ENCODE measurements at places on chromosomes 12 and 14. TPM values are rescaled to one million over a fixed set of nuclear protein-coding genes. Genes with fewer than 3 reads are reported as not detected.

Gene SAMD15
- total RNA-seq = 1.3 TPM

Gene KRT6A
- total RNA-seq = not detected

Gene VPS37B
- 8.6 TPM for total RNA-seq

Gene TTC6
- under 0.01 TPM for total RNA-seq

DNA sequence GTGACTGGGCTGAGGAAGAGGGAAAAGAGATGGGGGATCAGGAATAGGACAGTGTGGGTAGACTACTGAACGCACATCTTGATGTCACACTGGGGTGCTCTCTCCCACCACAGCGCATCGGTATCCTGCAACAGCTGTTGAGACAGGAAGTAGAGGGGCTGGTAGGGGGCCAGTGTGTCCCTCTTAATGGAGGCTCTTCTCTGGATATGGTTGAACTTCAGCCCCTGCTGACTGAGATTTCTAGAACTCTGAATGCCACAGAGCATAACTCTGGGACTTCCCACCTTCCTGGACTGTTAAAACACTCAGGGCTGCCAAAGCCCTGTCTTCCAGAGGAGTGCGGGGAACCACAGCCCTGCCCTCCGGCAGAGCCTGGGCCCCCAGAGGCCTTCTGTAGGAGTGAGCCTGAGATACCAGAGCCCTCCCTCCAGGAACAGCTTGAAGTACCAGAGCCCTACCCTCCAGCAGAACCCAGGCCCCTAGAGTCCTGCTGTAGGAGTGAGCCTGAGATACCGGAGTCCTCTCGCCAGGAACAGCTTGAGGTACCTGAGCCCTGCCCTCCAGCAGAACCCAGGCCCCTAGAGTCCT is 6.9 kb downstream of the C1QL4 start:
- DNase-seq = no peak

DNA sequence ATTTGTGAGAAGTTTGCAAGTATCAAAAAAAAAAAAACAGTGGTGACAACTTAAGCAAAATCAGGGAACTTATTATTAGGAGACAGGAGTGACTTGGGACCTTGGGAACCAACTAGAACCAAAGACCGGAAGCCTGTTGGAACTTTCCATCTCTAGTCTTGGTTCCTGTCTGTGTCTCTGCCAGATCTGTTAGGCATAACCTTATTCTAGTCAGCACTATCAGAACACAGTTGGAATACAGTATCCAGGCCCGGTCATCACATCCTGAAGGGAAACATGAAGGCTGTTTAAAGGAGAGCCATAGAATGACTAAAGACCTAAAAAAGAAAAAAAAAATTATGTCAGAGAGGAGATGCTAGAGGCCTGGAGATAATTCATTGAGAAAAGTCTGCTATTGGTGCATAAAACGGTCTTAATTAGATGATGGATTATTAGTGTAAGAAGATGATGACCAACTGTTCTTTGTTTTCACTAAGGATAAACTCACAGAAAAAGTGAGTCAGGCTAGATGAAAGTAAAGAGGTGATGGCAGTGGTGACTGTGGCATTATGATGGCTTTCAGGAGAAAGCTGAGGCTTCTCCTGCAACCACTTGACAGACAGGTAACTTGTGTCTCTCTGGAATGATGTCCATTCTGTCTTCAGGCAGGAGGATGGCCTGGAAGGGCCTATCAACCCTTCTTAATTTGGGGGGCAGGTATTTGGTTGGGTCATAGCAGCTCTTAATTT is 28.2 kb downstream of the DACT1 start:
- DNase-seq = no peak

- peak; percentile 24 for DNase-seq
Observed at GRCh38 chr14:68680541-68681051, 112.3 kb downstream of the ZFP36L1 start.

GRCh38 chr14:90255871-90256270 is 482 bp upstream of the PSMC1 start:
- no peak for DNase-seq

DNA sequence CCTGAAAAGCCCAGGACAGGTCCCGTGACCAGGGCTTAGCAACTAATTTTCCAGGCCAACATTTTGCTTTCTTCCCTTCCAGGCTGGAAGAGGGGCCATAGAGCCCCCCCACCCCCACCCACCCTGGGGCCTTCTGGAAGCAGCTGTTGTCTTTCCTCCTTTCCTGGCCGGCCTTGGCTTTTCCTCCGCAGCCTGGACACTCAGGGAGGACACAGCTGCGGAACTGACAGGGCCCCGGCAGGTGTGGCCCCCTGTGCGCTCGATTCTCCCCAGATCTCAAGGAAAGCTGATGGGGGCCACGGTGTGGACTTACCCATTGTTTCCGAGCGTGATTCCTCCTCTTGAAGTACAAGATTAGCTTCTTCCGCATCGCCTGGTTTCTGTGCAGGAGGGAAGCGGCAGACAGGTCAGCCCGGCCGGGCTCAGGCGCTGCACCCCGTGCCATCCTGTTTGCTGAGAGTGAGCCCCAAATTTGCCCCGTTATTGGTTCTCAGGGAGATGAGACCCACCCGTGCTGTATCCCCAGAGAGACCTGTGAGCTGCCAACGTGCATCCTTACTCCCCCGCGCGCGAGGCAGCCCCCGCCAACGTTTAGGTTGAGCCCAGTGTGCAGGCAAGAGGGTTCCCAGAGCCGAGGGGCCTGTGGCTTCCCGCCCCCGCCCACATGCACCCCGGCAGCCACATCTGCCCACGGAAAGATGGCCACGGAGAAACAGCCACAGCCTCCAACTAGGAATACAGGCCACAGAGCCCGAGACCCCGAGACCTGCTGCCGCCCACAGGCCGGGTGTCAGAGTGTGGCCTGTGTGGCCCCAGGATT is 129.6 kb downstream of the NCOR2 start:
- DNase-seq = no peak

GRCh38 chr12:13242936-13243335 is 46.4 kb downstream of the EMP1 start:
- no peak for DNase-seq

GRCh38 chr14:88804477-88804876 is 11.7 kb upstream of the EML5 start:
- DNase-seq = no peak

DNA sequence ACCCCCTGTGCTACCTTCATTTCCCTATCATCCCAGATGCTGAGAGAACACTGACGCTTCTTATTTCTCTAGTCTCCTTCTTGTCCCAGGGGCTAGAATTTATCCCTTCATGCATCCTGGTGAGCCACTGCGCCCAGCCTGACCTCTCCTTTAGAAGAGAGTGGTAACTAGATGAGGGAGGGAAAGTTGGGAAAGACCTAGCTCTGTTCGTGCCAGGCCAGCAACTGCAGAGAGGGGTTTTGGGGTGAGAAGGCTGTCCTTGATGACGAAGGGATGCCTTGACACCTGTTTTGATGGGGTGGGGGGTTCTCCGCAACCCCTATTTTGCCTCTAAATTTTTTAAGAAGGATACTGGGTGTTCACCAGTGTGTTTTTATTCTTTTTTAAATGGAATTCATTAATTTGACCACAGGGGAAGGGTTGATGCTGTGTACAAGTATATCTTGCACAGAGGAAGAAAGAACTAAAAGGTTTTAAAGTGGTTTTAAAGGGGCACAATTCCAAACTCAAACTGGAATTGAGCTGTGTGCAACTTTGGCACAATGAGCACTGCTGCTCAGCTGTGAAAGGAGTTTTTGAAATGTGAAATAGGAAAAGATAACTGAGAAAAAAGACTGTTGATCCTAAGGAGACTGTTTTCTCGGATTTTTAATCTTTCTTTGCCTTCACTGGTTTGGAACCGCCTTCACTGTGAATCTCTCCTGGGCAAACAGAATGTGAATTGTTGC is 7.0 kb upstream of the MMP19 start:
- no peak for DNase-seq

DNA sequence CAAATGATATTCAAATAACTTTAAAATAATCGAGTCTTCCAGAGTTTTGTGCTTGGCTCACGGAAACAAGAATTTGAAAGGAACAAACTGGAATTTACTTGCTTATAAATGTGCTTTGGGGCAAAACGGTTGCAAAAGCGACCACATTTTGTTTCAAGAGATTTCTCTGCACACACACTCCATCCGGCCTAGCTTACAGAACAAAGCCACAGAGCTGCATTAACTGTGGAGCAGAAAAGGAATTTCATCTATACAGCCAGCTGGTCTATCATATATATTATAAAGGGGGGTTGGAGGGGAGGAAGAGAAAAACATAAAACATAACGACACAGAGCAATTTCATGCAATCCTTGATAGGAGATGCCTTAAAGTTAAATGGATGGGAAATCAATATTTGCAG is 153.0 kb downstream of the MYRFL start:
- DNase-seq = no peak

GRCh38 chr14:75306927-75307699 is 28.5 kb downstream of the FOS start:
- peak; percentile 19 for DNase-seq

- DNase-seq = no peak
Observed at GRCh38 chr14:23544511-23545447, 6.8 kb downstream of the ZFHX2 start.

GRCh38 chr12:41092115-41092514 is 96.0 kb upstream of the PDZRN4 start:
- DNase-seq = no peak

GRCh38 chr12:53466640-53467039 is 14.7 kb downstream of the PCBP2 start:
- DNase-seq = no peak

DNA sequence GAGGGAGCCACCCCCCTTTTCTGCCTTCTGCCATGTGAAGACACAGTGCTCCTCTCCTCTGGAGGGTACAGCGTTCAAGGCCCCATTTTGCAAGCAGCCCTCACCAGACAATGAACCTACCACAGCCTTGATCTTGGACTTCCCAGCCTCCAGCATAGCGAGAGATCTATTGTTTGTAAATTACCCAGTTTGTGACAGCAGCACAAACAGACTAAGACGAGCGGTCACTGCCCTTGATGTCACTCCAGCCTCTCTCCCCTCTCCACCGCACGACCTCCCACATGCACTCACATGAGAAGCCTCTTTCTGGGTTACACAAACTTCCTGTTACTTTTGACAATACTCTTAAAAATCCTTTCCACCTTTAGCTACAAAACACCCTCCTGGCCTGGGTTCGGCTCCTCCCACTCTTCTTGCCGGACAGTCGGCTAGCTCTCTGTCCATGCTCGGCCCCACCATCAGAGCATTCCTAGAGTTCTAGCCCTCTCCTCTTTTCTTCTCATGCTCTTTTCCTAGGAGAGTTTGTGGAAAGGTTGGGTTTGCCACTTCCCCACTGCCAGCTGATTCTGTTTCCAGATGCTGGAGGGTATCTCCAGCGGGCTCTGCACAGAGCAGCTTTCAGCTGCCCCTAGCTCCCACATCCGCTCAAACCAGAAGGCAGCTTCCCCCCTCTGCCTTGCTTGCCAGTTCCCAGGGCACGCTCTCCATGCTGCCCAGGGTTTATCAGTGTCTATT is 124.3 kb downstream of the FOXN3 start:
- no peak for DNase-seq

- no peak for DNase-seq
Observed at GRCh38 chr12:129520739-129521138, 383.1 kb downstream of the TMEM132D start.

- no peak for DNase-seq
Observed at GRCh38 chr12:81465876-81466275, 293.3 kb downstream of the PPFIA2 start.

DNA sequence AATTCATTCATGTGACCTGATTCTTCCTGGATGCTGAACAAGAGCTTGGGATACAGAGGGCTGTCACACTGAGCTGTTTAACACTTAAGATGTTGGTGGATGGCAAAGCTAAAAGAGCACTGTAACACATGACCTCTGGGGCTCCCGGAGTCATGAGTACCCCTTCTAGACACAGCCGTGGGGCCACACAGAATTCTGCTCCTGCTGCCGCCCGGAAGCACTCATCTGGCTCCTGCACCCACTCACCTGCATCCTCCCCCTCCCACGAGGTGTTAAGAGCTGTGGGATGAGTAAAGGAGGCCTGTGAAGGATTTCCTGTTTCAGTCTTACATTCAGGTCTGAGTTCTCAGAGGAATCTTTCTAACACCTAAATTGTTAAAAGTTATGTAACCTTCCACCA is 78.0 kb upstream of the SSTR1 start:
- no peak for DNase-seq

- DNase-seq = no peak
Observed at GRCh38 chr12:108561852-108562347, 496 bp upstream of the ISCU start.

Data from IMR-90 (cell line).